Renal cortex interstitium (tissue), 15 donors: ENCODE measurements at places on chromosomes 16 and 17. TPM values are rescaled to one million over a fixed set of nuclear protein-coding genes. Genes with fewer than 3 reads are reported as not detected.

- DNase-seq = no peak
These were observed 19.9 kb upstream of the GHDC start for GRCh38 chr17:42214156-42214555.

- DNase-seq = no peak
These were observed 5.3 kb downstream of the OSGIN1 start for GRCh38 chr16:83958137-83958845.

TENT4B gene
- polyA plus RNA-seq = 14.4 TPM

- no peak for DNase-seq
These were observed 27.5 kb downstream of the LRRC75A start for GRCh38 chr17:16464303-16465051.

- DNase-seq = no peak
These were observed 4.1 kb upstream of the PHF12 start for GRCh38 chr17:28955408-28955807.

GRCh38 chr17:37844158-37844976, 79.8 kb upstream of the TBC1D3K start:
- no peak for DNase-seq

DNA sequence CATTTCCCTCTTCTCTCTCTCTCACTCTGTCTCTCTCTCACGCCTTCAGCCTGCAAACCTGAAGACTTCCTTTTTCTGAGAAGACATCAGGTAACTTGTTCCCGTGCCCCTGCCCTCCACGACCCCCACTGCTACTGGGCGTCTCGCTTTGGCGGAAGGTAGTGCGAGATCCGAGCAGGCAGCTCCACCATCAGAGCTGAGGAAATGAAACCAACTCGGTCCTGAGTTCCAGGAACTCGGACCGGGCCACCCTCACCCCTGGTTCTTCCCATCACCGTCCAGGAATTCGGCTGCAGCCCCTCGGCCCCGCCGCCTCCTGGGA, 585 bp downstream of the MLKL start:
- DNase-seq = no peak

DNA sequence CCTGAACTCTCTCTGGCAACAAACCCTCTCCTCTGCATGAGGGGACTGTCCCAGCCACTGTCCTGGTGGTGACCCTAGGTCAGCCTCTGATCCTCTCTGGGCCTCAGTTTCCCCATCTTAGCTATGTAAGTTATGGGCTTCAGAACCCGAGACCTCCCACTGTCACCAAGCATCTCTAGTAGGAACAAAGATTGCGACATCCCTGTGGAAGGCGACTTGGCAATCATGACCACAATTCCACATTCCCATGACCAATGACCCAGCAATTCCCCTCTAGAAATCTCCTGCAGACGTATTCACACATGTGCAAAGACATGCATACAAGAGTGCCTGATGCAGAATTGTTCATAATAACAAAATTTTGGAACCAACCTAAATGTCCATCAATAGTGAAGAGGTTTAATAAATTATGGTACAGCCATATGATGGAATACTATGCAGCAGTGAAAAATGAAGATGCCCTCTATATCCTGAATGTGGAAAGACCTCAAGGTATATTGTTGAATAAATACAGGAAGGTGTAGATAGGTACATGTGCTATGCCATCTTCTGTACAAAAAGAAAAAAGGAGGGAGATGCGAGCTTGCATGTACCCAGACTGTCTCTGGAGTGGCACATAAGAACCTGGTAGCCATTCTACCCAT, 21.2 kb downstream of the CNGB1 start:
- no peak for DNase-seq

- DNase-seq = no peak
These were observed 745 bp downstream of the PYY start for GRCh38 chr17:43952724-43953666.

DNA sequence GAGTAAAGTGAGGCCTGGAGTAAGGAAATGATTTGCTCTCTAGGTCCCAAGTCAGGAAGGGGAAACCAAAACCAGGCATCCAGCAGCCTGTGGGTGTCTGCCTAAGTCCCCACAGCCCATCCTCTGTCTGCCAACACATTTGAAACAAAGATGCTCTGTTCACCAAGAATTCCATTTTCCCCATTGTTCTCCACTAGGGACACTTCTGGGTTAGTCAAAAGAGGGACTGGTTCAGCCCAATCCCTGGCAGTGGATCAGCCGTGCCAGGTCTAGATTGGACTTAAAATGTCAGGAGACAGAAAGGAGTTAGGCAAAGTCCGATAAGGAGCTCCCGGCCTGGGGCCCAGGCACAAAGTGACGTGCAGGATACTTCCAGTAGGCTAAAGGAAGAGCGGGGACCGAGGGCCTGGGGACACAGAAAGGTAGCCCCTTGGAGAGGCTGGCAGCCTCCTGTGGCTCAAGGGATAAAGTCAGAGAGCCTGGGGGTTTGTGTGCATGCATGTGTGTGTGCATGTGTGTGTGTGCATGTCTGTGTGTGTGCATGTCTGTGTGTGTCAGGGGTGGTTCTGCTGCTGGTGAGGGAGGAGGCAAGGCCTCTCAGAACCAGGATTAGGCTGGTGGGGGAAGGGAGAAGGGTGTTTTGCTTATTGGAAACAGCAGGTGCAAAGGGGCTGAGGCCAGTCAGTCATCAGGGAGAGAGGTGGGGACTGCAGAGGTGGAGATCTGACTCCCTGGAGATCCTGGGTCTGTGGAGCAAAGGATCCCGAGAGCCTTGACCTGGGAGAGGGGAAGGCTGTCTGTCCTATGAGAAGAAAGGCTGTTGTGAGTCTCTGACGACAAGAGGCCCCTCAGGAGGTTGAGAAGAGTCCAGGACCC, 41.7 kb upstream of the IL34 start:
- no peak for DNase-seq

GRCh38 chr17:179066-179432, 2.4 kb downstream of the DOC2B start:
- no peak for DNase-seq

RHBDL1 gene
- 2.3 TPM for polyA plus RNA-seq

GRCh38 chr16:80518436-80518835, 22.4 kb upstream of the DYNLRB2 start:
- DNase-seq = no peak

CTRL gene
- polyA plus RNA-seq = 4.0 TPM

DNA sequence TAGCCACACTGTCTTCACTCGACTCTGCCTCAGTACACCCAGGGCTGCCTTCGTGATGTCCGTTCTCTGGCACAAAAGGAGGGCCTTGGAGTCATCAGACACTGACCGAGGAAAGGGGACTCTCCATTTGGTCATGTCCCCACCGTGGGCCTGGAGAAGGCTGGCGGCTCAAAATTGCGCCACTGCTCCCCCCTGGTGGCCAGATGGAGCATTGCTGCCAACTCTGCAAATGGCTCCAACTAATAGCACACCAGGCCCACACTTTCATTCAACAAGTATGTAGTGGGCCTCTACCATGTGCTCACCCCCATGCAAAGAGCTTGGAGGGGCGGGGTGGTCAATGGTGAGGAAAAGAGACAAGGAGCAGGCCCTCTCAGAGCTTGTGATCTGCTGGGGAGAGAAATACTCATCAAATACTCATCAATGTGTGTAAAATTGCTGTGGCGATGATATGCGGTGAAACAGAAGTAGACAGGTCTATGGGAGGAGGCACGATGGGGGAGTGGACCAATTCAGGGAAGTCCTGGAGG, 5.2 kb upstream of the GRIN2C start:
- DNase-seq = no peak

CDC6 gene
- 27.8 TPM for polyA plus RNA-seq

GRCh38 chr16:1175566-1176279, 22.8 kb downstream of the CACNA1H start:
- DNase-seq = no peak

DNA sequence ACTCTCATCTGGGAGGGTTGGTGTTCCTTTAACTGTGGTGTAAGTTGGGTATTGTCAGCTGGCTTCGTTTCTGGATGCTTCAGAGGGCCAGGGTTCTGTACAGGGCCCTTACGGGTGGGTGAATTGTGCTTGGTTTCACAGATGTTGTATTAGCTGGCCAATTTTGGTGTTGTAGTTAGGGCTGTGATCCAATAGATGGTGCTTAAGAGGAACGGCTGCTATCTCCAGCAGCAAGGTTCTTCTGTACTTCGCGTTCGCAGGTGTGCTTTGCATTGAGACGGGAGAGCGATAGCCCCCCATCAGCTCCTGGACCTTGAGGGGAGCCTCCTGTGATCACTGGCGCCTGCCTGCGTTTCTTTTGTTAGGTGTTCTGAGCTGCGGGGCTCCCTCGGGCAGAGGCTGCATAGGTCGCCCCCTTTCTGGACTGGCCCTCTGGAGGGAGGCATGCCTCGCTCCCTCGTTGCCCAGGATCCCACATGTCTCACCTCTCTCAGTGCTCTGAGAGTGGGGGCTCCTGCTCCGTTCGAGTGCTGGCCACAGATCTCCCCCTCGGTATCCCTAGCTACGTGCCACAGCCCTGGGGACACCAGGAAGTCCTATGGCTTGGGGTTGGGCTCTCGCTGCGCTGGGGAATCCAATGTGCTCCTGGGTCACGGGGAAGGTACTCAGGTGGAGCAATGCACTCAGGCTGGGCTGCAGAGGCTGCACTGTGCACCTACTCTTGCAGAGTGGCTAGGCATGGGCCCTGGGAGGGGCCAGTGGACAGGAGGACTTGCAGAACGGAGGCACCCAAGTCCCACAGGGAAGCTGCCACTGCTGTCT, 837 bp upstream of the PRDM7 start:
- peak; percentile 29 for DNase-seq

DNA sequence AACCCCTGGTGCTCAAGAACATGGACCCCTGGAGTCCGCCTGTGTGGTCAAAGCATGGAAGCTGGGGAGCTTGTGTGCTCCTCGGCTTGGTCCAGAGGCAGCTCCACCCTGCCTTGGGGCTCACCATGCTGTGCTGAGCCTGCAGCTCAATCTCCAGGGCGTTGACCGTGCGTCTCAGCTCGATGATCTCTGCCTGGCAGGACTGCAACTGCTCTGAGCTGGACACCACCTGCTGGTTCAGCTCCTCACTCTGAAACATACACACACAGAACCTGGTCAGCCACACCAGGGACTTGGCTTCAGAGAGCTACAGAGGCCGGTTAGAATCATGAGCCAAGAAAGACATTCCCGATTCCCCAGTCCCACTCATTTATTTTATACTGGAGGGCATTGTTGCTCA, 2.7 kb downstream of the KRT35 start:
- DNase-seq = no peak

HASPIN gene
- 4.9 TPM for polyA plus RNA-seq

GRCh38 chr17:17795946-17796786, 40.6 kb downstream of the SREBF1 start:
- DNase-seq = no peak

FGF11 gene
- 5.6 TPM for polyA plus RNA-seq

- DNase-seq = no peak
These were observed 40.3 kb downstream of the PKD1 start for GRCh38 chr16:2095315-2095853.

- DNase-seq = no peak
These were observed 7.8 kb downstream of the HIC1 start for GRCh38 chr17:2062571-2063183.

DNA sequence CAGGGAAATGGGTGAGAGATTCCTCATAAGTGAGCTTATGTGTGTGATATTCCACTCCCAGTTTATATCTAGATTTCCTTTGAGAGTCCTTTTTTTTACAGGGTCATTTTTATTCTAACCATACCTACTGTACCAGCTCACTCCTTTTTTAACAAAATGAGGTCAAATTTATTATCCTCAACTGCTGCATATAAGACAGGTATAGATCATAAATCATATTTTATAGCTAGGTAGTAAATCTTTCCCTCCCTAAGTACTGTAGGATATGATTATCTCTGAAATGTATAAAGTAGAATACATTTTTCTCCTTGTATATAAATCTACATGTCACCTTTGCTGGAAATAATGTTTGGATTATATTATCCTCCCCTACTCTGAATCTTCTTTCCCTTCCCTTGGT, 31.5 kb downstream of the AP2B1 start:
- DNase-seq = no peak

MSLN gene
- 36.0 TPM for polyA plus RNA-seq

DNA sequence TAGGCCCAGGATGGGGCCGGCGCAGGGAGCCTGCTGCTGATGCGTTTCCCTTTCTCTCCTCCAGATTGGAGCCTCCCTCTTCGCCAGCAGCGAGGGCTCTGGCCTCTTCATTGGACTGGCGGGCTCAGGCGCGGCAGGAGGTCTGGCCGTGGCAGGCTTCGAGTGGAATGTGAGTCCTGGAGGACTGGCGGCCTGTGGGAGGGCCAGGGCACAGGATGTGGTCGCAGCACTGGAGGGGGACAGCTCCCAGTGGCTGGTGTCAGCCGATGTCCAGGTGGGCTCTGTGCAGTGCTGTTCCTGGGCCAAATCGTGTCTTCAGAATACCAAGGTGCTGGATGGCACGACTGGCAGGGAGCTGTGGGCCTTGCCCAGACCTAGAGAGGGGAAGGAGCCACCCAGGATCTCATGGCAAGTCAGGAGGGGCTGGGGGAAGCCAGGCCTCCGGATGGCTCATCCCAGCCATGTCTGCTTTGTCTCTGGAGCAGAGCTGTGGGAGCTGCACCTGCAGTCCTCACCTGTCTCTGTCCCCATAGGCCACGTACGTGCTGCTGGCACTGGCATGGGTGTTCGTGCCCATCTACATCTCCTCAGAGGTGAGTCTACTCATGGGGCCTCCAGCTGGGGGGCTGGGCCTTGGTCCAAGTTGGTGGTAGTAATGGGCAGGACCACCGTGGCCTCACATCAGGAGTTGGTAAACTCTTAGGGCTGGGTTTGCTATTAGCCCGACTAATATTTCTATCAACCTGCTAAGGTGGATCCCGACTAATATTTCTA, 7.3 kb downstream of the SLC5A10 start:
- no peak for DNase-seq

DNA sequence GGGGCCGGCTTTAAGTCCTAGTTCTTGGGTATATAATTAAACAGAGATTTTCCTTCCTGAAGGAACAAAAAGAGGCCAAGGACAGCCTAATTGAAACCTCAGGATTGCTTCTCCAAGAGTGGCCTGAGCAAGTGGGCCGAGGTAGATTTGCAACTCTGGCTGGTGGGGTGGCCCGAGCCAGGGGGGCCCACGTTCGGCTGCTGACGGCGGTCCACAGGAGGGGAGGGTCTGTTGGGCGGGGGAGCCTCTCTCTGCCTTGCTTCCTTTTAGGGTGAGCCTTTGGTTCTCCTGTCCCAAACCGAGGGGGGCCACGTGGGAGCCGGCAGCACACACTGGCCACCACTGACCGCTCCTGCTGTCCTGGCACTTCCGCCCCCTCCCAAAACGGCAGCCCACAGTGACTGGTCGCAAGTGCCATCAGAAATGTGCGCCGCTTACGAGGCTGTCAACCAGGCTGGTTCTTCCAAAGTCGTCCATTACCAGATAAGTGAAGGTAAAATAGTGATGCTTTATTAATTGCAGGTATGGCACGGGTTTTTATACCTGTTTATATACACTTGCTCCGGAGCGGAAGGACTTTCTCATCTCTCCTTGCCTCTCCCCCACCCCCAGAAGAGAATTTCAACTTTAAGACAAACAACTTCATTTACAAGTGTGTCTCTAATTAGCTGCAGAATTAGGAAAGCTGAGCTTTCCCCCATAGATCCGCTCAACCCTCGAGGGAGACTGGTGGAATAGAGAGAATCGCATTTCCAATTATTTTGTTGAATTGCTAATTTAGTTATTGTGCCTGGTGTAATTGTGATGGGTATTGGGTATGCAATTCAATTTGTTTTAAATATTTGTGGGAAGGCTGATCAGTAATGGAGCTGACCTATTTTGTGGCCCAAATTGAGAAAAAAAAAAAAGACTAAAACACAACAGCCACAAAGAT, 117.8 kb downstream of the AATF start:
- DNase-seq = no peak
